ENCODE measurements at places on chromosomes 3 and 15. TPM values are rescaled to one million over a fixed set of nuclear protein-coding genes. Genes with fewer than 3 reads are reported as not detected.

- DNase-seq: no peak
These were observed 70.8 kb downstream of the ADAMTS9 start for GRCh38 chr3:64616953-64617352.

SERPINI2 gene
- total RNA-seq: not detected

ABI3BP gene
- total RNA-seq: not detected

GXYLT2 gene
- total RNA-seq: 6.1 TPM

HRG gene
- 0.14 TPM for total RNA-seq

TRH gene
- total RNA-seq: 0.59 TPM

- no peak for DNase-seq
These were observed 37.6 kb upstream of the WDR49 start for GRCh38 chr3:167691366-167691765.

FBXO40 gene
- under 0.01 TPM for total RNA-seq

DNA sequence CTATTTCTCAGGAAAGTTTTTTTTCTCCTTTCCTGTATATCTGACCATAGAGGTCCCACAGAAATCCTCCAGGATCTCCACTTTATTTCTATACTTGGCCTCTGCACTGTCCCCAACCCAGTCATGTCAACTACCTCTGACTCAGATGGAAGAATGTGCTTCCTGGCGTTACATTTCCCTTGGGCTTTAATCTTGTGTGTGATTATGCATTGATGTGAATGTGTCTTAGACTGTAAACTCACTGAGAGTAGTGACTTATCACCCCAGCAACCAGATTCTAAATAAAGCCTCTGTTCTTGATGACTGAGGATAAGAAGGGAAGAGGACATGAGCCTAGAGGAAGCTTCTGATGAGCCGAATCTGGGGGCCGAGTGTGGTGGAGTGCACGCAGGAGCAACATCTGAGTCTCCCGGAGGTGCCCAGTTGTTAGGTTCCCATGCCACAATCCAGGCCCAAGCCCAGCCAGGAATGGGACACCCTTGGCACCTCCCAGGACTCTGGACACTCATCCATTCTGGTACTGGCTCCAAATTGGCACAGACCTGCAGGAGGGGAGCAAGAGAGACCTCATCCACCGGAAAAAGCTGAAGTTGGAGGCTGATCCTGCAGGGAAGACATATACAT, 32.1 kb upstream of the HEG1 start:
- no peak for DNase-seq

DNA sequence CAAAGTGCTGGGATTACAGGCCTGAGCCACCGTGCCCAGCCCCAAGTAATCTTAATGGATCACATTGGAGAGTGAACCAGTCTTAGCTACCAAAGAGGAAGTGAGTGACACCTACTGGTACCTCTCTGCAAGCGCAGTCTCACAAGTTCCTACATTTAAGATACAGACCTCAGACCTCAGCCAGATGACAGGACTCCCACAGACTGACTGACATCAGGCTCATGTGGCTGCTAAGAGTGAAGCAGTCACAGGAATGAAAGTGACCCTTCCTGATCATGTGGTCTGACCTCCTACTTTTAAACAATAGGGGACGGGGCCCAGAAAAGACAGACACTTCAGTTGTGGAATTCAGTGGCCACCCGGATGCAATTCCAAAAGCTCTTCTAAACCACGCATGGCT, 36.3 kb upstream of the GNB5 start:
- peak; percentile 76 for DNase-seq

DNA sequence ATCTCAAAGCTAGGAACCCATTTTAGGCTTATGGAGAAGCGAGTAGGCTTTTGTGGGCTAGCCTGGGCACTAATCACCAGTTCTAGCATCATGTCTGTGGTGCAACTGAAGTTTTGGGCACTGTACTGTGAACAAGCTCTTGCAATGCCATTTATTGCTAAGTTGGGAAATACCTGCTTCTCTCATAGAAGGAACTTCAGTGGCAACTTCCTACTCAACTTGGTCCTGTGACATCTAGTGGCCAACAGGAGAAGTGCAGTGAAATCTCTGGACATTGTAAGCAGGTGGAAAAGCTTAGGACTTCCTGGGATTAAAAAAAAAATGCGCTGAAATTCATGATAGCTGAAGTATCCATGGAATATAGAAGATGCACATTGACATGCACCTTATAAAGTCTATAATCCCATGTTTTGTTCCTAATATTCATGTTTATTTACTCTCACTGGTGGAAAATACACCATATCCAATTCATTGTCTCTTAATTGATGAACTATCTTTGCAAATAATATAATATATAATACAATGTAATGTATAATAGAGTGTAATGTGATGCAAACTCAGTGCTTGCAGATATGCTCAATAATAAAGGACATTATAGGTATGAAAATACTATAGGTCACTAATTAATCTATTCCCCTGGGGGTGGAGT, 6.5 kb upstream of the ALDH1A3 start:
- peak; percentile 82 for DNase-seq

CHRNA5 gene
- 10.0 TPM for total RNA-seq

DNA sequence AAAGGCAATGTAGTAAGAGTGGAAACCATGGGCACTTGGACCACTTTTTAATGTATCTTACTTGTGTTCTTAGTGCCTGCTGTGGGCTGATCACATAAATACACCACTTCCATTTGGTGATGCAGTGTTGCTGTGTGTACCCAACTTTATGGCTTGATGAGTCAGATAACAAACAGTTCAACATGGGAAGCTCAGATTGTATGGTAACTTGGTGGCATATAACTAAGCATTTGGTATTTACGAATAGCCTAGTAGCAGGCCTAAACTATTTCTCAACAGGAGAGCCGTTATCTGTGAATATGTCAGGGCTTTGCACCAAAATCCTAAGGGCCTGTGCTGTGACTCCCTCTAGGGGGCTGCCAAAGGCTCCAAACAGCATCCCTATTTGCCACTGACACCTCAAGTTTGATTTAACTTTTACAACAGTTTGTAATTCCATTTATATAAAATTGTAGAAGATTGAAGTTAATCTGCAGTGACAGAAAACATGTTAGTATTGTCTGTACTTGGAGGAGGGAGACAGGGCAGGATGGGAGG, 640.4 kb upstream of the CADM2 start:
- DNase-seq: no peak

ZBED2 gene
- total RNA-seq: not detected
